ENCODE measurements at places on chromosomes 13 and 19.

- no peak for DNase-seq
These were observed 23.8 kb downstream of the ATP11A start for GRCh38 chr13:112713517-112714253.

DNA sequence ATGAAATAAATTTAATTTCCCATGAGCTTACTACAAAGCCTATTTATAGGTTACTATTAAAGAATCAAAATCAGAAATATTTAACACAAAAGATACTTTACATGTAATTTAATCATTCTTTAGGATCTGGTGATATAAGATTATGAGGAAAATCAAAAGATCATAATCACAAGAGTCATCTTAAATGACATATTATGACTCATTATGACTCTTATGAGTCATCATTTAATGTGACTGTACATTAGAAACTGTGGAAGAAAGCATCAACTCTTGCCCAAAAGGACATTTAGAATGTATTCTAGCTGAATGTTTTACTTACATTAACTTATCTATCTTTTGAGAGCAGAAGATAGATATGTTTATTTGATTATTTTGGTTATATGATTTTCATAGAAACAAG is 458.6 kb downstream of the DCT start:
- DNase-seq = no peak

DNA sequence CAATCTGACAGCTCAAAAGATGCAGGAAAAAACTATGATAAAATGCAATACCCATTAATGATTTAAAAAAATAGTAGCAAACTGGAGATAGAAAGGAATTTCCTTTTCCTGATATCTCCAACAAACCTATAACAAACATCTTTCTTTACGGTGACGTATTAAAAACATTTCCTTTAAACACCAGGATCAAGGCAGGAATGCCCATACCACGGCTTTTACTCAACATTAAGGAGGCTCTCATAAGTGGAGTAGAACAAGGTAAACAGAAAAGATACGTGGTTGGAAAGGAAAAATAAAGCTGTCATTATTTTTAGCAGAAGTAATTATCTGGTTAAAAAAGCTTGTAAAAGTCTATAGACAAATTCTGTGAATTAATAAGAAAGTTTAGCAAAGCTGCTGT is 61.1 kb downstream of the MIPEP start:
- no peak for DNase-seq

DNA sequence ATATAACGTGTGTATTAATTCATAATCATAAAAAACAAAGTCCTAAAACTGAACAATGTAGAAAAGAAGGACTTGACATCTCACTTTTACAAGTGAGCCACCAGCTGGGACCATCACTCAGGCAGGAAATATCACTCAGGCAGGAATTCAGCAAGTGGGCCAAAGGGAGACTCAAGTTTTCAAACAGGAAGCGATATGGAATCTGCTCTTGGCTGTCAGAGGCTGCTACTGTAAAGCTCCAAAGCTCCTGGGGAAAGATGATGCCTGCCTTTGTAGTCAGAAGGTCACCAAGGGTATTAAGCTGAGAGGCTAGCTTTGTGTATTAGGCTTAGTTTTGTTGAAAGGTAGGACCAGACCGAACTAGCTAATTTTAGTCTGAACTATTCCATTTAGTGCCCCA is 5.5 kb upstream of the AKAP11 start:
- DNase-seq = no peak

- no peak for DNase-seq
These were observed 16.3 kb upstream of the DOCK6 start for GRCh38 chr19:11278670-11279069.

GRCh38 chr13:77353995-77354394 is 27.1 kb upstream of the MYCBP2 start:
- DNase-seq = no peak

GRCh38 chr19:20611866-20612265 is 46.3 kb upstream of the ZNF737 start:
- DNase-seq = no peak
